Ovary (tissue), 10 donors: ENCODE measurements at places on chromosomes 2 and 18.

DNA sequence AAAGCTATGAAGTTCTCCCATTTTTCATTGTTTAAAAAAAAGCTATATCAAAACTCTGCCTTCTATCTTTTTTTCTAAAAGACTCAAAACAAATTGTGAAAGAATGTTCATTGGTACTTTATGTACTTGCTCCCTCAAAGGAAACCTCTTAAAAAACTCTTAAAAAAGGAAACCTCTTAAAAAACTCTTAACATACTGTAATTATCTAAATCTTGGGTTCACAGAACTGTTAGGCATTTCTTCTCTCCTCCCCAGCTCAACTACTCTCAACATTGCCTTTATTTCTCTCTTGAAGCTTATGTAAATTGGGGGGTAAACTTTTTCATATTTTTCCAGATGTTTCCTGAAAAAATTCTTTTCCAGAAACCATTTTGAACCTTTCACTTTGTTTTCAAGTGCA is 330.5 kb upstream of the SLC39A10 start:
- DNase-seq = no peak

DNA sequence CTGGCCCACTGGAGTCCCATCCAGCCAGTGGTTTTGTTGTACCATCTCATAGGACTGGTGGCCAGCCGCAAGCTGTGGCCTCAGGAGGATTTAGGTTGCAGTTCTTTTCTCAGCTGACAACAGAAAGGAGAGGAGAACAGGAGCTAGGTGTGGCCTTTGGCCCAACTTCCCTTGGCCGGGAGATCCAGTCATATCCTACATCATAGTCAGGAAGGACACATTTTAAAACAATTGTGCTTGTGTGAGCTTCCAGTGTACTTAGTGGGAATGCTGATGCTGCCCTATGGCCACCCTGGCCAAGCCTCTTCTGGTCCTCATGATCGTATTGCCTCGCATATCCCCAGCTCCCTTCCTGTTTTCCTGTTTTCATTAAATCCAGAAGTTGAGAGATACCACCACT is 98.1 kb downstream of the WDSUB1 start:
- no peak for DNase-seq

DNA sequence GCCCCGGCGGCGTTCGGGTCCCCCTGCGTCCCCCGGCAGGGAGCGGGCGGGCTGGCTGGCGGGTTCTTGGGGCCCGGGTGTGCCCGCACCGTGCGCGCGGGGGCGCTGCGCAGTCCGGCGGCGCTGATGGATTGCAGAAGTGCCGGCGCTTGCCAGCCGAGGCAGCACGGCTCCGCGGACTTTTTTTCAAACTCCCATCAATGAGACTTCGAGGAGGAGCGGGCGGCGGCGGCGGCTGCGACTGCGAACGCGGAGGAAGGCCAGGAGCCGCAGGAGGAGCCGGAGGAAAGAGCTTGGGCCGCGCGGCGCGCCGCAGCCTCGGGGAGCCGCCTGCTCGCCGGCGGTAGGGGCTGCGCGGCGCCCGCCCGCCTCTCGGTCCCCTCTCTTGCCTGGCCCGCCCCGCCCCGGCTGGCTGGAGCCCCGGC is at the start of gene GLI2:
GLI2 (plus strand) TSS at position 123 of the 425 bp plus-strand sequence. CDS start 61,453 bp downstream, outside the sequence.
- DNase-seq = peak; percentile 88

DNA sequence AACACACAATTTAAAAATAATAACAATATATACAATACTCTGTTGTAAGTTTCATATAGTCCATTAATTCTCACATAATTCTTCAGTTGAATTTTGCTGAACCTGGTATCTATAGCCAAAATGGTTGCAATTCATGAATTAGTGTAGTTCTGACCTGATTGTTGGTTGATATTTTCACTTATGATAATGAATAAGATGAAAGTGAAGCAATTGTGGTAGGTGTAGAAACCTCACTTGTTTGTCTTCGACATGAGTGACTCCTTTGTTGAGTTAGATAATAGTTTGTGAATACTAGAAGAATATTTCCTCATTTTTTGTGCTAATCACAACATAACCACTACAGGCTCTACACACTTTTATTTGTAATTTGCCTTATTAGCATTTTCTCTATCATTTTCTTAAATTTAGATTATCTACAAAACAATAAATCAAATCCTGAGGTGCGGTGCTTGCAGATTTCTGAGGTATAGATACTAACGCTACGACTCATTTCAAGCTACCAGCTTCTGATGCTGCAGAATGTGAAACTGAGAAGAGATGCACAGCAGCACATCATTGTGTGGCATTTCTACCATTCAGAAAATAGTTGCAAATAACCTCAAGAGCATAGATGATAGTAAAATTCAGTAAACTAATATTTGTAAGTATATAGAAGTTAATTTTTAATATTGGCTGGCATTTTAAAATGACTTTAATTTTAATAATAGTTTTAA is 117.9 kb downstream of the KCNH7 start:
- no peak for DNase-seq

GRCh38 chr18:63775166-63775730 is at the start of gene SERPINB7:
SERPINB7 (plus strand) TSS chr18:63775418; CDS start chr18:63782373, 6,955 bp downstream.
- no peak for DNase-seq

- no peak for DNase-seq
These were observed 56.8 kb downstream of the KIAA2012 start for GRCh38 chr2:202129841-202130240.

- DNase-seq = peak; percentile 79
These were observed 125.8 kb downstream of the TANC1 start for GRCh38 chr2:159094173-159094737.
